ENCODE measurements at places on chromosomes 13 and 19.

DNA sequence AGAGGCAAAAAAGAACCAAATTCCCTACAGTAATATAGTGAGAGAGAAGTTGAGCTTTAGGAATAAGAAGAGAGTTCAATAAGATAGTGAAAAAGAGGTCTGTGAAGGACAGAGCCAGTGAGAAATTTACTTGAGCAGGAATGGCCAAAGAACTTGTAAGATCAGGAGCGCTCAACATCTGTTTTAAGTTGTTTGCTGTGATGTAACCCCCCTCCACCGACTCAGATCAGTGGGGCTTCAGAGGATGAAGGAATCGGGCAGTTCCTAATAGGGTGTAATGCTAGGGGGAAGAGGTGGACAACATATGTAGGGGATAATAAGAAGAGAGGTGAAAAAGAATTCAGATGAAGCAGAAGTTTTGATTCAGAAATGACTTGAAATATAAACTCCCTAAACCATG, 85.3 kb upstream of the FNDC3A start:
- DNase-seq, result no peak

DNA sequence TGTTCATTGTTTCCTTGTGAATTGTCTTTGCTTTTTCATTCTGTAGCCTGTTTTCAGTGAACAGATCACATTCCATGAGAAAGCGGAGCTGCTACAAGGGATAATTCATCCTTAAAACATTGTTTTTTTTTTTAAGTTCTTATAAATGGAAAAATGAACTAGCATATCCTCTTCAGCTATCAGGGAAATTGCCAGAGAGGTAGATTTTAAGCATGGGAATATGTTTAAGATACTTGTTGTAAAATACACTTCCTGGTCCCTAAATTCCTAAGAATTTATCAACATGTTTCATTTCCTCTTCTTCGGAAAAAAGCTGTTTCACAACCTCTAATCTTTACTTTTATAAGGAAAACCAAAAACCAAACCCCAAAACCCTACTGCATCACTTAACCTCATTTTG, 238.0 kb downstream of the POSTN start:
- DNase-seq, result no peak

DNA sequence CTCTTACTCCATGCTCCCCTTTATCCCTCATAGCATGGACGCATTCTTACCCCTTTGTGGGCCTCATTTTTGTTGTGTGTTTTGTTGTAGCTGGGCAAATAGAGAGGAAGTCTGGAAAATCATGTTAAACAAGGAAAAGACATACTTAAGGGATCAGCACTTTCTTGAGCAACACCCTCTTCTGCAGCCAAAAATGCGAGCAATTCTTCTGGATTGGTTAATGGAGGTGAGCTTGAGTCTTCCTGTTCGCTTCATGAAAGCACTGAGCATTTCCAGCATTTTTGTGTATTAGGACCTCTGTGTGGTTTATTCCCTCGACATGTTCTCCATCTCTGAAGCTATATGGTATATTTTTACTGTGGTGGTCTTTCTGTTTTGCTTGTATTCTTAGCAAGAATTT, 5.5 kb downstream of the CCNE1 start:
- DNase-seq, result no peak

GRCh38 chr19:3116621-3117020, 19.2 kb upstream of the GNA15 start:
- no peak for DNase-seq

DNA sequence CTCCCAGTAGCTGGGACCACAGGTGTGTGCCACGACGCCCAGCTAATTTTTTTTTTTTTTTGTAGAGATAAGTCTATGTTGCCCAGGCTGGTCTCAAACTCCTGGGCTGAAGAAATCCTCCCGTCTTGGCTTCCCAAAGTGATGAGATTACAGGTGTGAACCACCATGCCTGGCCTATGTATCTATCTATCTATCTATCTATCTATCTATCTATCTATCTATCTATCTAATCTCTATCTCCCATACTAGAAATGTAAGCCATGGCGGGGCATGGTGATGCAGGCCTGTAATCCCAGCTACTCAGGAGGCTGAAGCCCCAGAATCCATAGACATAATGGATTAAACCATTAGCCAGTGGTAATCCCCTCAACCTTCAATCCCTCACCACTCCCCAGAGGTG, 6.5 kb upstream of the SERTAD3 start:
- DNase-seq, result no peak

- DNase-seq, result no peak
Observed at GRCh38 chr13:21837841-21838551, 167.1 kb downstream of the FGF9 start.

DNA sequence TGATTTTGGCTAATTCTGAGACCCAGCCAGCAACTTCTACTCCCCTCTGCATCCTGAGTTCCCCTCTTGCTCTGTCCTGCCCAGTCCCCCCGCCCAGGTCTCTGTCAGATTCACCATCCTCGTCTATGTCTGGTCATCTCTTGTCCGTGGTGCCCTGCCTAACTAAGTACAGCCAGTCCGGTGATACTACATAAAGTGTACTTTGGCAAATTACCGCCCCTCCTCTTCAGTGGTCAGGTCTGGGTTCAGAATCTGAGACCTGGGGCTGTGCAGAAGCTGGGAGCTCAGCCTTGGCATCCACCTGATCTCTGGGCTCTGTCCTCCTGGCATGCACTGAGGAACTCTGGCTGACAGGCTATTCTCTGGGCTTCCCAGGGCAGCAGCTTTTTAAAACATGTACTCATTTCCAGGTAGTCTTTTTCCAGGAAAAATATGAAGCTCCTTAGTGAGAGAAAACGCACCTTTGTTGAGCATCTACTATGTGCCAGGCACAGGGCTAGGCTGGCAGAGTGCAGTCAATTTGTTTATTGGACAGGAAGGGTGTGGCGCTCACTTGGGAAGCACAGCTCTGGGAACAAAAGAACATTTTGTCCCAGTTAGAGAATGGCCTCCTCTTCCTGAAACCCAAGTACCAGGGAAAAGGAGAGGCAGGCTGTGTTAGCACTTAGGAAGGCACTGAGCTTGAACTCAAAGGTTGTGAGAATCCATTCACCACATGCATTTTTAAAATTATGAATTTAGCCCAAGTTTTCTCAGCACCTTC, 88.9 kb downstream of the TSHZ3 start:
- no peak for DNase-seq

- no peak for DNase-seq
Observed at GRCh38 chr19:16285769-16286498, 38.7 kb upstream of the KLF2 start.

GRCh38 chr19:6694147-6694815, 24.3 kb upstream of the TNFSF14 start:
- DNase-seq, result no peak

GRCh38 chr13:48600374-48601364, 53.1 kb upstream of the CYSLTR2 start:
- DNase-seq, result peak; percentile 78
